Stimulated activated CD4-positive, alpha-beta T cell treated with anti-CD3 and anti-CD28 coated beads, TNF-alpha, amount 100 ng/mL, for 4 hours (primary cell): ENCODE measurements at places on chromosomes 3 and 15.

GRCh38 chr3:194602669-194603171, 30.5 kb downstream of the TMEM44 start:
- DNase-seq, result no peak

GRCh38 chr3:53003320-53003719, 42.6 kb downstream of the SFMBT1 start:
- no peak for DNase-seq

- DNase-seq, result no peak
Observed at GRCh38 chr15:90343302-90343790, 8.7 kb upstream of the ZNF774 start.

- no peak for DNase-seq
Observed at GRCh38 chr3:33052671-33053070, 44.3 kb downstream of the GLB1 start.

- DNase-seq, result no peak
Observed at GRCh38 chr3:16427103-16427965, 86.2 kb downstream of the RFTN1 start.

GRCh38 chr15:74788042-74788682, 6.3 kb downstream of the CSK start:
- no peak for DNase-seq

- no peak for DNase-seq
Observed at GRCh38 chr3:39626198-39626597, 158.7 kb downstream of the MOBP start.

GRCh38 chr3:134312873-134313846, 61.1 kb downstream of the AMOTL2 start:
- no peak for DNase-seq

- no peak for DNase-seq
Observed at GRCh38 chr3:120596853-120597223, 702 bp downstream of the NDUFB4 start.

GRCh38 chr3:135649361-135649760, 316.2 kb upstream of the PPP2R3A start:
- DNase-seq, result no peak

DNA sequence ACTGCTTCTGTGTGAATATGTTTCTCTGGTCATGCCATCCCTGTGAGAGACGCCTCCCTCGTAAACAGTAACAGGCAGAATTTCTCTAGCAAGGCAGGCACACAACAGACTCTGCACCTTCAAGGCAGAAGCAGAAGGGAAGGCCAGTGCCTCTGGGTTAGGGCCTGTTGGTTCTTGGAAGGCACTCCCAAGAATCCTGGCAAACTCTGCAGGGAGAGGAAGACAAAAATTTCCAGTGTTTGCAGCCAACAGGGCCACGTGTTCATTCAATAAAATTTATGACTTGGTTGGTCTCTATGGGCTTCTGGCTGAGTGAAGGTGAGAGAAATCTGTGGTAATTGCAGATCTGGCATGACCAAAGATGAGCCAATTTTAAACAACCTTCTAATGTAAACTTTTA, 39.3 kb downstream of the NFKBIZ start:
- no peak for DNase-seq

DNA sequence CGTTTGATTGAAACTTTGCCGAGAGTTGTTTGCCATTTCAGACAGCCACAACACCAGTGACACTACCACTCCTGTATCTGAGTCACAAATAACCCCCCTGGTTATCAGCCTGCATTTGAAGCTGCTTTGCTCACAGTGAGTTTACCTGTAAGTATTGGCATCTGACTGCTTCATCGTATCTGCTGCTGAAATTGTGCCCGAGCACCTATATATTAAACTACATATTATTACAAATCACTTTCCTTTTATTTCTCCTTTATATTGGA, 39.2 kb upstream of the SPSB4 start:
- DNase-seq, result no peak

DNA sequence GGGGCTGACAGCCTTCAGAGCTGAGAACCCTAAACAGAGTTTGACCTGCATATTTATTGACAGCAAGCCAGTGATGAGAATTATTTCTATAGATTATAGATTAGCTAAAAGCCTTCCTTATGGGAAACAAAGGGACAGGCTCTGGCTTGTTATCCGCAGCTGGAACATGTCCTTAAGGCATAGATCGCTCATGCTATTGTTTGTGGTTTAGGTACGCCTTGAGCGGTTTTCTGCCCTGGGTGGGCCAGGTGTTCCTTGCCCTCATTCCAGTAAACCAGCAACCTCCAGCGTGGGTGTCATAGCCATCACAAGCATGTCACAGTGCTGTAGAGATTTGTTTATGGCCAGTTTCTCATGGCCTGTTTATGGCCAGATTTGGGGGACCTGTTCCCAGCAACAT, 10.2 kb upstream of the FAH start:
- DNase-seq, result no peak

GRCh38 chr3:155416500-155417118, 123.1 kb upstream of the STRIT1 start:
- DNase-seq, result no peak

DNA sequence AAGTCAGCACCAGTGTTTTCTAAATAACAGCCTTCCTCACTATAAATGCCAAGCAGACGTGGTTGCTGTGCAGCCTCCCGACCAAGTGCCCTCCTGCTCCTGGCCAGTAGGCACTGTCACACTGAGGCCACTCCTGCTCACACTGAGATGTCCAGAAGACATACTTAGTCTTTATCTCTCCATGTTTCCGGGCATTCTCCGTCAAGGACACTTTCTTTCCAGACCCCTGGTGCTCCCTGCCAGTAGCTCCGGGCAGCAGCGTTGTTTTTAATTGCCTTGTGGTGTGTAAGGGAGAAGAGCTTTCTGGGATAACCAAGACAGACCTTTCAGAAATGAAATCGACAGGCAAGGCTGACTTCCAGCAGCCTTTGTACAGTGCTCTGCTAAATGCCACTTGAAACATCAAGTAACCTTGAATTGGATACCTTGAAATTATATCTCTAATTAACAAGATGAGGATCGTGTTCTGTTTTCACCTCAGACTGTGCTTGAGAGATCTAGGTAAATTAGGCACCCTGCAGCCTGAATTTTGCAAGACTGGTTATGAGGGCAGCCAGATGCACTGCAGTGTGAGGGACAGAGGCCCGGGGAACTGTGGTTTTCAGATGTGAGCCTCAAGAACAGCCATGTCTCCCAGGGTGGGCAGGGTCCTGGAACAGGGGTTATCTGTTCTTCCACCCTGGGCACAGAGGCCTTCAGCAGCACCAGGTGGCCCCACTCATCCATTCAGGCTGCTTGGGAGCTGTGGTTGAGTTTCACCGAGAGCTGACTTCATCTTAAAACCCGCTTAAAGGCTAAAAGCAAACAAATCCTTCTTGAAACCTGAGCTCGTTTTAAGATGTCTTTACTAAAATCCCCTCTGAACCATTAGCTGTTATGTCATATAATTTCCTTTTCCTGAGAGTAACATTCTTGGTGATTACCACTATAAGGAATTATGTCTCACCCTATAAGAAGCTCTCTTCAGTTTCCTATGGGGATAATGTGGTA, 105.5 kb upstream of the IL12A start:
- no peak for DNase-seq

DNA sequence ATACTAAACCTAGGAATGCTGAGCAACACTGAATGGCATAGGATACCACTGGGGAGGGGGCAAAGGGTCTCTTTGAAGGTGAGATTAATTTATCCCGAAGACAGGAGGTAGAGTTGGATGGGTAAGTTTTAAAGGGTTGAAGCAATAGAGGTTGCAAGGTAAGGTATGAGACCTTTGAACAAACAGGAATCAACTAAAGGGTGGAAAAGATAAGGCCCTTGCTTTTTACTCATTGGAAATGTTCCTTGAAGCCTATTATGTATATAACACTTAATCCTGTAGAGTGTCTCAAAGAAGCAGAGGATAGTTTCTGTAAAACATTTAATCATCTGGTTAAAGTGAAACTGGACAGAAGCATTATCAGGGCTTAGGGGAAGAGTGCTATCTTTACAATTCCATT, 5.7 kb downstream of the ABHD5 start:
- DNase-seq, result no peak

DNA sequence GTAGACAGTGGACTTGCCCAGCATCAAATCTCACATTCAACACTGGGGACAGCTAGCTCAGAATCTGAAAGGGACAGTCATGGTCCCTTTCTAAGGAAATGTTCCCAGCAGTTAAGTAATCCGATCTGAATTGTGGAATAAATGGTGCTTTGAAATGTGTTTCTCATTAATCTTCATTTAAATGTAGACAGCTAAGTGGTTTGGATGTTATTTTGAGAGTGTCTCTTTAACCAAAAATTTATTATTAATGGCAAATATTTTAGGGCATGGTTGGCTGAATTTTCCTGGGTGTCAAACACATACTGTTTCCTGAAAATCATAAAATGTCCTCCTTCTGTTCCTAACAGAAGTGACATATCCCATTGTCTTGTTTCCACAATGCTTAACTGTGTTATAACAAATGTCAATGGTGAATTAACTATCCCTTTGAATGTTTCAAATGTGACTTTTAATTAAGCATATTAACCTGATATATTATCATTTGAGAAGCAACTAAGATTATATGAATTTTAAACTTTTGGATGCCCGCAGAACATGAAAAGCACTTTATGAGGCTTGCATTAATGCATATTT, 210.8 kb downstream of the CHST2 start:
- DNase-seq, result no peak

GRCh38 chr3:132643366-132643765, 16.2 kb downstream of the ACAD11 start:
- DNase-seq, result no peak

GRCh38 chr15:45333550-45333949, 44.8 kb downstream of the GATM start:
- DNase-seq, result no peak

DNA sequence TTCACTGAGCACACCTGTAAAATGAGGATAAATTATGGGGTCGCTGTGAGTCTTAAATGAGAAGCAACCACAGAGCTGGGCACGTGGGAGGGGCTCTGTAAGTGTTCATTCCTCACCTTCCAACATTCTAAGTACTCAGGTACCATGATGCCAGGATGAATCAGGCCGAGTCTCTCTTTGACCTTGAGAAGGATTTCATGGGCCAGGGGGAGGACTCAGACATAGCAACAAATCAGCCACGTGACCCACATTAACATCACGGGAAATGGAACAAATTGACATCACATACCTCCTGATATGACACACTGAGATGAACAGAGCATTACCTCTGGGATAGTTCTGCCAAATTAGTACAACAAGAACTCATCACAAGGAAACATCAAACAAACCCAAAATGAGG, 35.2 kb upstream of the USP3 start:
- no peak for DNase-seq

DNA sequence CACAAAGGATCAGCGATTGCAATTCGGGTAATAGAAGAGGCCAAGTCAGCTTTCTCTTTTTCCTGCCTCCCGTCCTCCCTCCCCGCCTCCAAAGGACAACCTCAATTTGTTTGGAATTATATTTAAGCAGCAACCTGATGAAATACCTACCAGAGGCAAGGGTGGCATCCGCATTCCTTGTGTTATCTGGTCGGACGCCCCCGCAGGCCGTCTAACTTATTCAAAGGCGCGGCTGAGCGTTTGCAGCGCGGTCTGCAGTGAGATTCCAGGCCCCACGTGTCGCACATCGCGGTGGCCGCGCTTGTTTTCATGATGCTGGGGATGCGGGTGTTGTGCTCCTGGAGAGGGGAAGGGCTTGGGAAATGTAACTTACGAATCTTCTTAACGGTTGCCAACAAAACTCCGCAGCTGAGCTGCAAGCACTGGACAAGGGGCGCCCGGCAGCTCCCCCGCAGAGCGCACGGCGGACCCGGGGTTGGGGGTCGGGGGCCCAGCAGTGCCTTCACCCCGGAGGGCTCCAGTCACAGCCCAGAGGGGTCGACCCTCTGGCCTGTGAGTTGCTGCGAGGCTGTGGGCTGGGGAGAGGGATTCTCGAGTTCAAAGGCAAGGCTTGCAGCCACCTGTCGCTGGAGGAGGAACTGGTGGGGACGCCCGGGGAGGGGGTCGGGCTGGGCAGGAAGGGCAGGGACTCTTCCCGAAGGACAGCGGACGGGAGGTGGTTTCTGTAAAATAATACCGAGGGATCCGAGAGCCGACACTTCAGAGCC, 20.5 kb upstream of the RGMA start:
- no peak for DNase-seq

- no peak for DNase-seq
Observed at GRCh38 chr15:47439146-47440111, 277.9 kb upstream of the SEMA6D start.

DNA sequence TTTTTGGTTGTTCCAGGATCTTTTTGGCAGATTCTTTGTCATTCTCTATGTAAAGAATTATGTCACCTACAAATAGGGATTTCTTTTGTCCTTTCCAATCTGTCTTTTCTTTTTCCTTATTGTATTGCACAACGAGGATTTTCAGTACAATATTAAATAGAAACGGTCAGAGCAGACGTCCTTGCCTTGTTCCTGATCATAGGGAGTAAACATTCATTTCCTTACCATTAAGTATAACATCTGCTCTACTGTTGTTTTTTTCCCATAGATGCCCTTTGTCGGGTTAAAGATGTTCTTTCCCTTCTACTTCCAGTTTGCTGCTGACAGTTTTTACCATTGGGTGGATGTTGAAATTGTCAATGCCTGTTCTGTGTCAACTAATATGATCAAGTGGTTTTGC, 528.4 kb downstream of the OCA2 start:
- DNase-seq, result no peak

- no peak for DNase-seq
Observed at GRCh38 chr3:79005084-79005483, 762.7 kb downstream of the ROBO1 start.

- no peak for DNase-seq
Observed at GRCh38 chr3:2741516-2741915, 368.7 kb downstream of the IL5RA start.

- DNase-seq, result no peak
Observed at GRCh38 chr15:53197426-53197839, 407.3 kb upstream of the ONECUT1 start.

GRCh38 chr3:55169161-55169560, 241.3 kb upstream of the LRTM1 start:
- no peak for DNase-seq

- DNase-seq, result no peak
Observed at GRCh38 chr3:75260-75659, 121.3 kb upstream of the CHL1 start.

- DNase-seq, result no peak
Observed at GRCh38 chr3:107965136-107965655, 125.6 kb downstream of the CD47 start.

DNA sequence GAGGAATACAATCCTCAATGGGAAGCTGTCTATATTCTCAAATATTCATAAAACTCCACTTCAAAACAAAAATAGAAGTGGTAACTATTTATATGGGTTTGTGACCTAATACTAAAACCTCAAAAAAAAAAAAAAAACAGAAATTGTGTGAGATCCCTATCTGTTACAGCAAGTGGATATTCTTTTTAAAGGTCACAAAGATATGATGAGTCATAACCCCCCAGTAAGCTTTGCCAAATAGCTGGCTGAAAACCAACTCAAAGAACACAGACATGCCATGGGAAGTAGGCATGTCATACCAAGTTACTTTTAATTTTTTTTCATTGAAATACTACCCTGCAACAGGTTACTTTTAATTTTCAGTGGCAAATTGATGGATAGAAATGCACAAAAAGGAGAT, 62.5 kb downstream of the CBLB start:
- no peak for DNase-seq
